GM18507 (cell line): ENCODE measurements at places on chromosomes 3 and 15.

GRCh38 chr3:156635973-156636372 is 38.4 kb upstream of the TIPARP start:
- no peak for DNase-seq

GRCh38 chr3:14549256-14549919 is 9.2 kb upstream of the GRIP2 start:
- no peak for DNase-seq

DNA sequence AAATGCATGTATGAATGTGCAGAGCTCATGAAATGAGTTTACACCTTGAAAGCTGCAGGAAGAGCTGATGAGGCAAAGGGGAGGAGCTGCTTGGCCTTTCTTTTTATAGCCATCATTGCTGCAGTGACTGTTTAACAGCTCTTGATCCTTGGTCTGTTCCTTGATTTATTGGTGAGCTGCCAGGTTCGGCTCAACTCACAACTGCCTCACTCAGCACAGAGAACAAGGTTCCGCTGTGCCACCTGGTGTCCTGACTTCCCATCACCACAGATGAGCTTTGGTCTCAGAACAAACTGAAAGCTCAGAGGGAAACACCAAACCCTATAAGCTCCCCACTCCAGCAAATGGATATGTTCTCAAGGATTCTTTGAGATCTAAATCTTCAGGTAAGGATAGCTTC is 626.1 kb downstream of the MAGI1 start:
- no peak for DNase-seq

GRCh38 chr3:141782386-141782932 is 19.3 kb downstream of the GRK7 start:
- DNase-seq: no peak

- no peak for DNase-seq
These were observed 42.7 kb upstream of the TOP2B start for GRCh38 chr3:25707268-25707926.

DNA sequence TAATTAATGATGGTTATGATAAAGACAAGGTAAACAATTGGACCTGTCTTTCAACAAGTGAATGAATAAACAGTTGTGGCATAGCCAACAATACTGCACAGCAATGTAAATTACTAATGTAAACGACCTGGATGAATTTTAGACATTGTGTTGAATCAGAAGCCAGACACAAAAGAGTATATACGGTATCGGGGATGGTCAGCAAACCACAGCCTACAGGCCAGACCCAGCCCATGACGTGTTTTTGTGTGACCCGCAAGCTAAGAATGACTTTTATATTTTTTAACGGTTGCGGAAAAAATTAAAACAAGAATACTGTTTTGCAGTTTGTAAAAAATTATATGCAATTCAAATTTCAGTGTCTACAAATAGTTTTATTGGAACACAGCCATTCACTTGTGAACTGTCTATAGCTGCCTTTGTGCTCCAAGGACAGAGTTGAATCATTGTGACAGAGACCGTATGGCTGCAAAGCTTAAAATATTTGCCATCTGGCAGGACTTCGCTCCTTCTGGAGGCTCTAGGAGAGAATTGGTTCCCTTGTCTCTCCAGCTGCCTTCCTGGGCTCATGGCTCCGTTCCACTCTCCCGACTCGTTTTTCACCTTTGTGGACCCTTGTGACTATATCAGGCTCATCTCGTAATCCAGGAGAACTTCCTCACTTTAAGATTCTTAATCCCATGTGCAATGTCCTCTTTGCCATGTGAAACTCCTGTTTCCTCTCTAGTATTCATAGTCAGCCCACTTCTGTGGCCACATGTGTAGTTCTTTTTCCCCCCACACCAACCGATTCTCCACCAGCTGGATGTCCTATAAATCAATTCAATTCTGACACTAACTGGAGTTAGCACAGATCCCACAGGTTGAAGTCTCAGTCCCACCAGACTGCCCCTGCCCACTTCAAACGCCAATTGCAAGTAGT is 72.7 kb downstream of the CMTM8 start:
- no peak for DNase-seq

DNA sequence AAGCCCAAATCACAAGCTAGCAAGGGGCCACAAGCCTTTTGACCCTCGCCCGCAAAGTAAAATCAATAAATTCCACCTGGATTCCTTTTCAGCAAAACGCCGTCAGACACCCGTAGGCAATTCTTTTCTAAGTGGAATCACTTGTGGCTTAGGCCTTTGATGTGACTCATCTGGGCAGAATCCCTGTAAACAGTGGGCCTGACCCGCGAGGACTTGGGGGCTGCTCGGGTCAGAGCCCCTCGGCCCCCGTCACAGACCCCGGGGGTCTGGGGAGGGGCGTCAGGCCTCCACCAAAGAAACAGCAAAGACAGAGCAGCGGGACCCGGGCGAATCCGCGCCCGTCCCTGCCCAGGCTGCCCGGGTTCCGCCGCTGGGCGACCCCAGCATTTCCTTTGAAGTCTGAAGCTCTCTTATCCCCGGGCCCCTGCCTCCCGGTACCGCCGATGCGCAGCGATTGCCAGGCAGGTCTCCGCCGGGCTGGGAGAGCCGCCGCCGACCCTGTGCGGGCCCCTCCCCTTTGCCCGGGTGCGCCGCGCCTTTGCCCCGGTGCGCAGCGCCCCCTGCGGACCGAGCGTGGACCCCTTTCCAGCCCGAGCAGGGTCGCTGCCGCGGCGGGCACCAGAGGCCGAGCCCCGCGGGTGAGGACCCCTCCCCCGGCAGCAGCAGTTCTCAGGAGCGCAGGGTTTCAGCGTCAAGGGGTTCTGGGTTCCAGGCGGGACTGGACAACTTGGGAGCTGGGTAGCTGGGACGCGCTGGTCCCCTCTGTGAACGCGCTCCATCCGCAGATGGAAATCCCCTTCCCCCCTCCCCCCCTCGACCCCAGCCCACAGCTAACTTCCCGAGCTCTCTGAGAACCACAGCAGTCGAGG is 178.3 kb downstream of the UACA start:
- DNase-seq: no peak

- no peak for DNase-seq
These were observed 549.0 kb downstream of the IGSF11 start for GRCh38 chr3:118485693-118486092.

GRCh38 chr15:83144771-83145170 is 37.3 kb downstream of the TM6SF1 start:
- DNase-seq: no peak

DNA sequence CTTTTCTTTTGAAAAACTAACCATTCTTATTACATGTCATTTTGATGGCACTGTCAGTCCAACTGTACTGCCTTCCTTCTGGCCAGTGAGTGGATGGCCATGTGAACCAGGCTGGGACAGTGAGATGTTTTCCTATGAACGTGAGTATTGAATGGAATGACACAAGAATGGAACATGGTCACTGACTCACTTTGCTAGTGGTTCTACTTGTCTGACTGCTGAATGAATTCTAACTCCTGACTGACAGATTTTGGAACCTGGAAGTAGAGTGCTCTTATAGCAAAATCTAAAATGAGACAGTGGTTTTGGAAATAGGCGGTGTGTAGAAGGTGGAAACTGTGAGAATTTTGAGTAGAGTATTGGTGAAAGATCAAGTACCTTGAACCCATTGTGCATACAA is 606.9 kb upstream of the KCNMB2 start:
- DNase-seq: no peak

- no peak for DNase-seq
These were observed 32.9 kb upstream of the BNIP2 start for GRCh38 chr15:59722037-59722436.

DNA sequence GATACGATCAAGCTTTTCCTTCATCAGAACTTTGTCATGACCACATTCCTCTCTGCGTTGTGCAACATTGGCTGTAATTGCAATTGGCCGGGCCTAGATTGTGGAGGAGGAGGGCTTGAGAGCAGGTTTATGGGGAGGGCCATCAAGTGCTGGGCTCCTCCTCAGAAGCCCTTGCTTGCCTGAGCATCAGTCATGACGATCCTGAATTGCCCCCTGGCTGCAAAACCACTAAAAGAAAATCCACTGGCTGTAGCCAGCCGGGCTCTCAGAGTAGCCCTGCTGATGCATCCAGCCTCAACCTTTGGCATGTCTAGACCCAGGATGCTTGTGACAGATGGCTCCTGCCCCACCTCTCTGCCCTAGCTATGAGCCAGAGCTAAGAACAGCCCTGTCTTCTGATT is 13.4 kb upstream of the TRH start:
- DNase-seq: no peak

DNA sequence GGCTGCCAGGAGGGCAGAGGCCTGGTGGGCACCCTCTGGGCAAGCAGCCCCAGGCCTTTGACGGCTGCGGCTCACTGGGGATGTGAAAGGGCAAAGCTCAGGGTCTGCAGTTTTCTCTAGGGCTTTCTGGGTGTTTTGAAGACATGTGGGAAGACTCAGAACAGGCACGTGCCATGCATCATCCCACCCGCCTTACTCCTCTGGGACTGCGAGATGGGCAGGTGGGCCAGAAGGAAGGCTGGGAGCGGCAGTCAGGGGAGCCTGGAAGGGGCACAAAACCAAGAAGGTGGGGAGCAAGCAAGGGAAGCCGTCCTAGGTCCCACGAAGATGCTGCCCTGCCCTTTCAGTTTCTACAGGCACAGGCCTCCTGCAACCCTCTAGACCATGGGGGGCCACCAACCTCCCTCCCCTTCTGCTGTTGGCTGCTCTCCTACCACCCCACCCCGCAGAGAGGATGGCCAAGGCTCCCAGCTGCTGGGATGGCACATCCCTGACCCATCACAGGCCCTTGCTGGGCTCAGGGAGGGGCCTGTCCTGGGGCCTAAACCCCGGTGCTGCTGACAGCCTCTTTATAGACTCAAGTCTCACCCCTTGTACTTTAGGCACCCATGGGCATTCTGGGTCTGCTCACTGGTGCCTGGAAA is 71.8 kb upstream of the CTSH start:
- DNase-seq: no peak

- no peak for DNase-seq
These were observed 331 bp downstream of the RNU6-1 start for GRCh38 chr15:67839499-67839928.

GRCh38 chr3:171429635-171430034 is 30.6 kb downstream of the TNIK start:
- DNase-seq: no peak

- no peak for DNase-seq
These were observed 1522.4 kb downstream of the SI start for GRCh38 chr3:163555918-163556317.

GRCh38 chr15:68629519-68630210 is 50.9 kb downstream of the CORO2B start:
- no peak for DNase-seq

GRCh38 chr3:167913219-167913835 is 177.8 kb downstream of the SERPINI1 start:
- no peak for DNase-seq

DNA sequence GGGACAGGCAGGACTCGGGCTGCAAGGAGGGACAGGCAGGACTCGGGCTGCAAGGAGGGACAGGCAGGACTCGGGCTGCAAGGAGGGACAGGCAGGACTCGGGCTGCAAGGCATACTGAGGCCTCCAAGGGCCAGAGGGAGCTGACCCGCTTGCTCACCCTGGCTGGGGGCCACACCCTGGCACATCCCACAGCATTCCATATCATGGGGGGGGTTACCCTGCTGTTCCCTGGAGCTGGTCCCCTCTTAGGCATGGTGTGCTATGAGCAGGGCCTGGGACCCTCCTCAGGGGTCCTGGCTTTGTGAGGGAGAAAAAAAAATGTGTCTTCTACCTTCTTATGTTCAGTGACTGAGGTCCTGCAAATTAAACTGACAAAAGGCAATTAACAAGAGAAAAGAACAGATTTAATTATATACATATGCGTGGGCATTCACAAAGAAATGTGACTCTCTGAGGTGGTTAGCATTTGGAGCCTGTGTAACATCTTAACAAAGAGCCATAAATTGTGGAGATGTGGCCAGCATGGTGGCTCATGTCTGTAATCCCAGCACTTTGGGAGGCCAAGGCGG is 97.6 kb upstream of the ALDH1A3 start:
- no peak for DNase-seq

- no peak for DNase-seq
These were observed 279.2 kb downstream of the PDCD6IP start for GRCh38 chr3:34077417-34078195.

- no peak for DNase-seq
These were observed 62.9 kb downstream of the UMPS start for GRCh38 chr3:124793054-124793739.

DNA sequence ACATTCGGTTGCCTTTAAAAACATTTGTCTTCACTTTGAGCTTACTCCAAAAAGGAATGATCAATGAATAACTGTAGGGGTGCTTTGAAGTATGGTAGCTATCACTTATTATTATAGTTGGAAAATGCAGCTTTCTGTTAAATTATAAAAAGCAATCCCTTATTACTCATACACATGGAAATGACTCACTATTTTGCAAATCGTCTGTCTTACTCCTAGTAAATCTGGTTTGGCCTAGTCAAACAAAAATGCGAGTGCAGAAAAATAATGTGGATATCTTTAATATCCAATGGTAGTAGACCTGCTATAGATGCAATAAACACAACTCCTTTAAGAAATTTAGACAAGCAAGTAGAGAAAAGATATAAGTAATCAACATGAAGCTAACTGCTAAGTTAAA is 112.5 kb downstream of the ZIC1 start:
- no peak for DNase-seq

DNA sequence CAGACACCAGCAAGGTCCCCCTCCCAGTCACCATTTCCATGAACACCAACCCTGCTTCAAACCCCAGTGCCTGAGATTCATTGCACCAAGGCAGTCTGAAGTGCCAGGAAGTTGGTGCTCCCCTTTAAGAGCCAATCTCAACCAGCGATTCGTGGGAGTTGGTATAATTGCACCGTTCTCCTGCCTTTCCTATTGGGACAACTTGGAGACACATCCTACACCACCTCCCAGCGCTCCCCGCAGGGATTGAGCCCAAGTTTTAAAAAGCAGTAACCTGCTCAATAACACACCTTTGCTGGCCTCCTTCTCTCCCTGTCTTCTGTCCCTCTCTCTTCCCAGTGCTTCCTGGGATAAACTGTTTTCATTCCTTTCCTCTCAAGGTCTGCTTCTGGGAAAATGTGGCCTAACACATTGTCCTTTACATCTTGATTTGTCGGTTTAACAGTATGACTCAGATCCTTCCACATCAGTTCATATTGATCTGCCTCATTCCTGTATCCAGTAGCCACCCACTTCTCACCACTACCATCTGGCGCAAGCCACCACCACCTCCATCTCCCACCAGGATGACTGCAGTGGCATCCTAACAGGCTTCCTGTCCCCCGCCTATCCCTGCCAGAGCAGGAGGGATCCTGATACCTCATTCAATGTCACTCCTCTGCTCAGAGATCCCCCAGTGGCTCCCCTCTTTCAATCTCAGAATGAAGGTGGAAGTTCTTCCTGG is 37.8 kb upstream of the HRH1 start:
- DNase-seq: no peak

GRCh38 chr3:112976953-112977352 is 2.0 kb upstream of the CD200R1 start:
- no peak for DNase-seq
